ENCODE measurements at places on chromosomes 13 and 19. TPM values are rescaled to one million over a fixed set of nuclear protein-coding genes. Genes with fewer than 3 reads are reported as not detected.
A peak's percentile ranks its signal among the peaks of the same experiment; 100 is the strongest.

DNA sequence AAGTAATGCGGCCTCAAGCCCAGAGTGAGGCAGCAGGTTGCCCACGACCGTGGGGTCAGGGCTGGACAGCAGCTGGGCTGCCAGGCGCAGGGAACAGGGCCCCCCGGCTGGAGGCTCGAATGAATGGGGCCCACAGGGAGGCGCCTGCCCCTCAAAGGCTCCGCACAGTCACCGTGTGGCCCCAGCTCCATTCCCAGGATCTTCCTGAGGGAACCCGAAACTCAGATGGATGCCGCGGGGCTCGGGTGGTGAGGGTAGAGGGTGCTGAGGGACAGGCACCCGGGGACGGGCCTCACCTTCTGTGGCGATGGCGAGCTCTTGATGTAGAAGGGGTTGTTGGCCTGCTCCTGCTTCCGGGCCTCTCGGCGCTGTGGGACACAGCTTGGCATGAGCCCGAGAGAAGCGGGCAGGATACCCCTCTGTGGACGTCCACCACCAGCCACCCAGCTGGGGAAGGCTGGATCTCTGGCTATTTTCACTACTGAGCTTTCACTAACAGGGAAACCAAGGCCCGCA is 19.3 kb downstream of the IZUMO4 start:
- no peak for DNase-seq

DNA sequence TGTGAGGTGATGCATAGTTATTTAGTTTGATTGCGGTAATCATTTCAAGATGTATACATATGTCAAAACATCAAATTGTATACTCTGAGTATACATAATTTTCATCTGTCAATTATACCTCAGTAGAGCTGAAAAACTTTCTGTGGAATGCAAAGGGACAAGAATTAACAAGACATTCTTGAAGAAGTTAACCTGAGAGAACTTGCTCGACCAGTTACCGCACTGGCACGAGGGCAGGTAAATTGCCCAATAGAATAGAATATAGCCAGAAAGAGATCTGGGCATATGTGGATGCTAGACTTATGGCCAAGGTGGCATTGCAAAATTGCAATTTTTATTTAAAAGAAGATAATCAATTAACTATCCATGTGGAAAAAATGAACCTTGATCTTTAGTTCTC is 42.3 kb upstream of the GJB6 start:
- DNase-seq: no peak

DNA sequence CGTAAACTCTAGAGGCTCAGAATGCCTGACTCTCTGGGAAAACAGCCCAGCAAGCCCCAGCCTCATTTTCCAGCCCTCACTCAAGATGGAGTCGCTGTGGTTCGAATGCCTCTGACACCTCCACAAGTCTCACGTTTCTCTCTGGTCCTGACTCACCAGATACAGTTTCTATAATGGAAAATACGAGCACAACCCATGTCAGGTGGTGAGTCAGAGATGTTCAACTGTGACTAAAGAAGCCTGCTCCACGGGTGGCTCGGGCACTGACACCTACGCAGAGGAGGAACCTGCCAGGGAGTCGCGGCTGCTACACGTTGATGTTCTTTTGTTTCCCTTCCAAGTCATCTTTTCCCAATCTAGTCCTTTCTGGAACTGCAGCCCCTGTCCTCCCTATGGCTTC is 87.1 kb upstream of the STK24 start:
- peak; percentile 75 for DNase-seq

GRCh38 chr13:50161052-50161451 is 145.8 kb downstream of the KCNRG start:
- peak; percentile 48 for DNase-seq

DNA sequence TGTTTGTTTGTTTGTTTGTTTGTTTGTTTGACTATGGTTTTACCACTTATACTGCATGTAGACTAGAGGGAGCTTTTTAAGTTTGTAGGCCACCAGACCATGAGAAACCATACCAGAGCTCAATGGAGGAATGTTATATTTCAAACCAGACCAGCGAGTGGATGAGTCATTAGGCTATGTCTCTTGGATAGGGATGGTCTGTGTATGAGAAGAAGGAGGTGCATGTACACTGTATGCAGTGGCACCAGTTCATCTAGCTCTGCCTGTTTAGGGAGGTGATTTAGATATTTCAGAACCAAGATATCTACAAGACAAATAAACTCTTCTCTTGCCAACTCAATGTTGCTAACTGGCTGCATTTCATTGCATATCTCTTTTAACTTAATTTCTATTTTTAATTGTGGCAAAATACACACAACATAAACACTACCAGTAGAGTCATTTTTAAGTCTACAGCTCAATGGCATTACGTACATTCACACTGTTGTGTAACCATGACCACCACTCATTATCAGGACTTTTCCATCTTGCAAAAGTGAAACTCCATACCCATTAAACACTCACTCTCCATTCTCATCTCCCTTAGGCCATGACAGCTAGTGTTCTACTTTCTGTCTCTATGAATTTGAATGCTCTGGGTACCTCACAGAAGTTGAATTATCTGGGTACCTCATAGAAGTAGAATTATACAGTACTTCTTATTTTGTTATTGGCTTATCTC is 29.2 kb downstream of the SYDE1 start:
- DNase-seq: peak; percentile 31

GRCh38 chr19:33861950-33862349 is 65.3 kb downstream of the KCTD15 start:
- no peak for DNase-seq

The ZNF382 gene
- total RNA-seq: 3.5 TPM

DNA sequence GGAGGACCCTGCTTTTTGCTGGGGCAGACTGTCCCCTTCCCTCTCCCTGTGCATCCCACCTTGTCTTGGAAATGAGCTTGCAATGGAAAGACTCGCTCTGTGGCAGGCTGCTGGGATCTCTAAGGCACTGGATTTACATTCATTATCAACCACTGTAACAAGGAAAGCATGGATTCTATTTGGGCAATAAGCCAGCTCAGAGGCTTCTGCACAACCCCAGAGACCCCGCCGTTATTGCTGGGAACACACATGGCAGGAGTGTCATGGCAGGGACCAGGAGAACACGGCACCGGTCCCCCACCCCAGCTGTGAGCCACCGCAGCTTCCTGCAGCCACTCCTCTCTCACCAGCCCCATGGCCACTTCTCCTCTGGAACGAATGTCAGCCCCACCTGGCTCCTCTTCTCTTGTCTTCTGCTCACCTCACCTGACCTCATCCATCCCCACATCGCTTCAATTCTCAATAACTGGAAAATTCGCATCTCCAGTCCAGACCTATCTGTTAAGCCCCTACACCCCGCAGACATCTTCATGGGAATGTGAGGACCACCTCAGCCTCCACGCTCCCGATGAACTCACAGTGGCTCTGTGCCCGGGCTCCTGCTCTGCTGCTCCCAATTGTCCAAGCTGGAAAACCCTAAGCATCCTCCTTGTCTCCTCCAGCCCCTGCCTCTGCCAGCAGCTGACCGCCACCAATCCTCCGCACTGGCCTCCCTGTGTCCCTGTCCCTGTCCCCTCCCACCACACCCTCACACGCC is 181.5 kb downstream of the USP12 start:
- DNase-seq: no peak

The IRS2 gene
- 0.49 TPM for total RNA-seq

GRCh38 chr19:51020988-51021651 is 1.6 kb upstream of the KLK10 start:
- DNase-seq: peak; percentile 57

GRCh38 chr13:101880581-101880980 is 428.1 kb downstream of the ITGBL1 start:
- DNase-seq: no peak

- no peak for DNase-seq
These were observed 28.8 kb downstream of the IPO5 start for GRCh38 chr13:97982286-97982685.

DNA sequence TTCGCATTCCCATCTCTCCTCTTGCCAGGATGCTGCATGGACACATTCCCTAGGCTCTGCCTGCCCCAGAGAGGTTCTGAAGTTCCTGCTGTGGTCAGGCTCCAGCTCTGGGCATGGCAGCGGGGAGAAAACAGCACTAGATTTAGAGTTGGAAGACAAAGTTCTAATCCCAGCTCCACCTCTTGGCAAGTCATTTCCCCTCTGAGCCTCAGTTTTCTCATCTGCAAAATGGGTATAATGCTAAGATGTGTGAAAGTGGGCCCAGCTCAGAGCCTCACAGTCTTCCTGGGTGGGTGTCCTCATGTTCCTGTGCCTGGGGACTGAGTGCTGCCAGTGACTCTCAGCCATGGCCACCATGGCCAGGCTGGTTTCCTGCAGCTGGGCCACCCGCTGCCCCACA is 9.6 kb downstream of the PEPD start:
- DNase-seq: no peak

- no peak for DNase-seq
These were observed 64.4 kb downstream of the DGKH start for GRCh38 chr13:42112864-42113263.

DNA sequence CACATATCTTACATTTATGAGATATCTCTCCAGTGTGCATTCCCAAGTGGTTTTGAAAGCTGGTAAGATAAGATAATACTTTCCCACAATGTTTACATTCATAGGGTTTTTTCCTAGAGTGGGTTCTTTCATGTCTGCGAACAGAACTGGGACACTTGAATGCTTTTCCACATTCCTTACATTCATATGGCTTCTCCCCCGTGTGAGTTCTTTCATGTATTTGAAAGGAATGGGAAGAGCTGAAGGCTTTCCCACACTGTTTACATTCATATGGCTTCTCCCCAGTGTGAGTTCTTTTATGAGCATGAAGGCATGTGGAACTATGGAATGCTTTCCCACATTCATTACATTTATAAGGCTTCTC is 19.7 kb downstream of the ZNF433 start:
- DNase-seq: peak; percentile 11

GRCh38 chr19:8334458-8335342 is 8.4 kb downstream of the KANK3 start:
- DNase-seq: peak; percentile 49

DNA sequence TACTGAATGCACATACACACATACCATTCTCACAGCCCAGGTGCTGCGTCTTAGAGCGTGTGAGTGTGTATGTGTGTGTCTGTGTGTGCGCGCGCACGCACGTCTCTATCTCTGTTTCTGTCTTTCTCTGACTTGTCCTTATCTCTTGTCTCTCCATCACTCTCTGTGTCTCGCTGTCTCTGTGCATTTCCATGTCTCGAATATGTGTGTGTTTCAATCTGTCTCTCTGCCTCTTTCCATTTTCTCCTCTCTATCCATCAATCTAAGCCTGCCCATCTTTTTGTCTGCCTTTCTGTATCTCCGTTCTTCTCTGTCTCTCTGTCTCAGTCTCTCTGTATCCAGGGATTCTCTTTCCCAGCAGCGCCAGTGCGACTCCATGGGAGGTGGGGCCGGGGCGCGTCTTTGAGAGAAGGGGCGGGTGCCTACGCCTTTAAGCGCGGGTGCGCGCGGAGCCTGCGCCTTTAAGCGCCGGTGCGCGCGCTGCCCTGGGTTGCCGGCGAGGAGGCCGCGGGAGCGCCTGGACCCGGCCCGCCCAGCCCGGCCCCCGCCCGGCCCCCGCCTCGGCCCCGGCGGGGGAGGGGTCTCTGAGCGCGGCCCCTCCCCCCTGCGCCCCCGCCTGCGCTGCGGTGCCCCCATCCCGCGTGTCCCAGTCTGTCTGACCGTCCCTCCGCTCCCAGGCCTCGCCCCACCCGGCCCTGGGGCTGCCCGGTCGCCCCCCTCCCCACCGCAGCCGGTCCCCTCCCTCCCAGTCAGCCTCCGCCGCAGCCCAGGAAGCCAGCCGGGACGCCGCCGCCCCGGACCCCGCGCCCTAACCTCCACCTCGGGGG is at the start of gene LRFN3:
TSS of gene LRFN3 (plus strand) at position 464 of the 827 bp plus-strand sequence. CDS start 3,052 bp downstream, outside the sequence.
- peak; percentile 78 for DNase-seq

GRCh38 chr13:21530656-21531055 is 71.6 kb upstream of the ZDHHC20 start:
- DNase-seq: no peak

- DNase-seq: no peak
These were observed 21.9 kb downstream of the C19orf44 start for GRCh38 chr19:16518061-16518460.

DNA sequence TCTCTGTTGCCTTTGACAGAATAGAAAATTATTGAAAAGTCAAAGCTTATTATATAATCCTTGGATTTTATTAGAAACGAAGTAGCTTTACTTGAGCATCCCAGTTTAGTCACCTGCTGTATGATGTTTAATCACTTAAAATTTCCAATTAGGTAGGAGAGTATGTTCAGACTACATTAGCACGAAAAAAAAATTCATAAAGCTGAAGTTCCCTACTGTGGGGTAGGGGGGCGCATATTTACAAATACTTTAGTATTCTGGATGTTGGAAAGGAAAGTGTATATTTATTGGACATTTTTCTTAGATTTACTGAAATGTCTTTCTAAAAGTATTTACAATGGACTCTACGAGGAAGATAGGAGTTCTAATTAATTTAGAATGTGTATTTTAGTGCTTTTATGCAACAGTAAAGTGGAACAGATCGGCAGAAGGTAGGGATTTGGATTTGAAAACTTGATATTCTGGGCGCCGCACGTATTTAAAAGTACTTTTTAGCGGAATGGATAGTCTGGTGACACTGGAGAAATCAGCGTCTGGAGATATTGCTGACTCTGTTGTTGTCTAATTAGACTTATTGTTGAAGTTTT is 1.9 kb downstream of the CDK8 start:
- DNase-seq: peak; percentile 3

The TLE6 gene
- total RNA-seq: 0.84 TPM

- DNase-seq: no peak
These were observed 145.9 kb downstream of the DACH1 start for GRCh38 chr13:71721104-71721503.

DNA sequence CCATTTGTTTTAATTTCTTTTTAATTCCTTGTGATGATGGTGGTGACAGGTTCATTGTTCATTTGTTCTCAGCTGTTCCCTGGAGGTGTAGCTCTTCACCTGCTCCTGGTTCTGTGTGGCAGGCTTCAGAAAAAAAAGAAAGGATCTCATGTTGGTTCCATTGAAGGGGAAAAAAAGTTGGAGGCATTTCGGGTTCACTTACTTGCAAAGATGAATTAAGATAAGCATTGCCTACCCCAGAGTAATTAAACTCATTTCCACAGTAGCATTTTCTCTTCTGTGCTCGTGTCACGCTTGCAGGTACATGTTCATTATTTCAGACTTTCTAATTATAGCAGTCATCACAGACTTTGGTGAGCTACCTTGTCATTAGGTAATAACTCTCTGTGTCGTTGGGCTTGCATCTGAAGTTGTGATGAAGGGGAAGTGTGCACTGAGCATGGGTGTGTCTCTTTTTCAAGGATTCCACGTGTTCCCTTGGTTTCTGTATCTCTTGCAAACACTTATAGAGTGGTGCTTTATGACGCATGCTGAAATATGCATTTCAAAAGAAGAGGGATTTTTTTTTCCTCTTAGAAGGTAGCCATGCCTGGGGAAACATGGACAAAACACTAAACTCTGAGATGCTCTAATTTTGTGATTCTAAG is 69.1 kb downstream of the MTUS2 start:
- DNase-seq: no peak

Measured in RPMI7951 (cell line).